Breast epithelium (tissue), 4 donors: ENCODE measurements at places on chromosomes 2 and 18. TPM values are rescaled to one million over a fixed set of nuclear protein-coding genes. Genes with fewer than 3 reads are reported as not detected.
A peak's percentile ranks its signal among the peaks of the same experiment; 100 is the strongest.

CPLX4 gene
- not detected for total RNA-seq

RETREG2 gene
- total RNA-seq: 66.3 TPM

LIPG gene
- 0.16 TPM for total RNA-seq

HRH4 gene
- not detected for total RNA-seq

RDH14 gene
- total RNA-seq: 31.8 TPM

IL36B gene
- not detected for total RNA-seq

- no peak for DNase-seq
Observed at GRCh38 chr2:60495041-60495625, 58.3 kb downstream of the BCL11A start.

GRCh38 chr2:178193823-178194599 lies at the start of gene OSBPL6:
TSS of gene OSBPL6 (plus strand) at chr2:178194512. CDS start at chr2:178306185, 111,673 bp downstream.
- DNase-seq: peak; percentile 55

GRCh38 chr18:36442717-36443116 lies 145.2 kb downstream of the FHOD3 start:
- no peak for DNase-seq

GRCh38 chr18:55264108-55264507 lies 304.8 kb upstream of the CCDC68 start:
- no peak for DNase-seq

DNA sequence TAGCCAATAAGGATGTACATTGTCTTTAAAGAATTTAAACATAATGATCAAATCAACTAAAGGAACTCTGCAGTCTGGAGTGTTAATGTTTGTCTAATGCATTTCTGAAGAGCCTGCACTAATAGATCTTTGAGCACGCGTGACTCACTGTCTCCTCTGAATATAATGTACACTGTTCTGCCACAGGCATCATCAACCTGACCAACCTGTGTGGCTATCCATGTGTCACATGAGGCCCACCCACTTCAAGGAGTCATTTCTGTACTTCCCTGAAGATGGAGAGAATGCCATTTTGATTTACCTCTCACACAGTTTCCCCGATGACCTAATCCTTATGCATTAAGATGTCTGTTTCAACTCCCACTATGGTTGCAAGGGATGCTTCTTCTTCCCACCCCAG lies 434.0 kb upstream of the SPHKAP start:
- DNase-seq: no peak

DNA sequence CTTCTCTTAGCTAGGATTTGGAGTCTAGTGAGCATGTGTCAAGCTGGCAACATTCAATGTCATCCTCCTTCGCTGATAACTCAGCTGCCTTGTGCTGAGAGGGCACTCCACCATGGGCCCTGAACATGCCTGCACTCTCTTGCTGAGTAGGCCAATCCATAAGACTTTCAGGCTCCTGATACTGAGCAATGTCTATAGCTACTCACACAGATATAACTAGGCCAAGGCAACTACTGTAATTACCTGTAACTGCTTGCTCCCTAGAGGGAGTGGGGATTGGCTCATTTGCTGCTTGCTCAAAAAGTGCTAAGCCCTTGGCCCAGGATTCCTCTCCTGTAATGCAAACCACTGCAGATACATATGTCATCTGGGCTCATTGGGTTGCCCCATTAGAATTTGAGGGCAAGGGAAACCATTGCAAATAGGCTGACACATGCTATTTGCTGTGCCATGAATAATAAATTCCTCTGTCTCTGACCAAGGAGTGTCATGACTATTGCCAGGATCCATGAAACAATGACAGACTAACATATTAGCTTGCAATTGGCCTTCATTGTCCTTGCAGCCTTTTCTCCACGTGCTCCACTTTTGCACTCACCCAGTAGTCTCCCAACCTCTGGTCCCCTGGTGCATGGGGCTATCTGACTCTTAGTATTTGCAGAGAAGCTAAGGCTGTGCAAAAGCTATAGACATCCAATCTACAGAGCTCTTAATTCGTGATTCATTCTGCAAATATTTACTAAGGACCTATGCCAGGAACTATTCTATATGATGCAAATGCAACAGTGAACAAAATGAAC lies 36.9 kb upstream of the BMPR2 start:
- DNase-seq: no peak

DNA sequence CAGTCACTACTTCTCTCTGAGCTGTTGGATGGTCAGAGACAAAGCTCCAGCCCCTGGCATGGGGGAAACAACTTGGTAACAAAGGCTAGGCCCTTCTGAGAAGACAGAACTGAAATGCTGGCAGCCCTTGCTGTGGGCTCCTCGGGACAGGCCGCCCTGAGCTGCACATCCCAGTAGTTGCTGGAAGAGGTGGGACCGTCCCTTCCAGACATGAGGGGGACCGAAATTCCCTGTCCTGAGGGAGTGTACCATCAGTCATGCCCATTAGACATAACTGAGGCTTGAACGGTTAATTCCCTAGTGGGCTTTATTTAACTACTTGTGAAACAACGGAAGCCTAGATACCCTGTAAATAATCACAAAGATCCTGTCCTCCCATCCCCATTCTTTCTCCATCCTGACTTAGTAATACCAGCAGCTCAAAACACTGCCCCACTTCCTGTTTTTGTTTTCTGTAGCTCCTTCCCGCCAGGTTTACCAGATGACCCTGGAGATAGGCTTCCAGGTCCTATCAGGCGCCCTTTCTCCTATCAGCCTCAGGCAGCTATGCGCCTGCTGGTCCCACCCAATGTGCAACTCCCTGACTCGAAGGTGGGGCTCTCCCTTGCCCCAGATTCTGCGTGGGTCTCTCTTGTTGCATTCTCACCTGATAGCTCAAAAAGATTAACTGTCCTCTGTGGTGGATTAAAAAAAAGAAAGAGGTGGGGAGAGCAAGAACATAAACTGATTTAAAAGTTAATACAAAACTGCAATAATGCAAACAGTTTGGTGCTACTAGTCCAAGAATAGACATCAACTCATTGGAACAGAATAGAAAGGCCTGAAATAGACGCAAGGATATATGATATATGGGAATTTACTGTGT lies 37.0 kb upstream of the NT5DC4 start:
- no peak for DNase-seq

DNA sequence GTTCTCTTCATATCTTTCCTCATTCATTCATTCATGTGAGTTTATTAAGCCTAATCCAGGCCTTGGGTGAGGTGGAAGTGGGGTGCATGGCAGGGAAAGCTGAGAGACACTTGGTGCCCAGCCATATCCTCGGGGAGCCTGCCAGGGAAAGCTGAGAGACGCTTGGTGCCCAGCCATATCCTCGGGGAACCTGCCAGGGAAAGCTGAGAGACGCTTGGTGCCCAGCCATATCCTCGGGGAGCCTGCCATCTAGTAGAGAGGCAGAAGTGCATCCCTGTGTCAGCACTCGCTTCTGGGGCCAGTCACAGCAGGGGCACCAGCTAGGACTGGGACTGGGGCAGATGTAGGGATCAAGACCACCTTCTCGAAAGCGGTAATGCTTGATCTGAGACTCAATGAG lies 39.4 kb downstream of the DDX18 start:
- DNase-seq: no peak

GRCh38 chr2:32553829-32554432 lies 73.9 kb upstream of the TTC27 start:
- DNase-seq: no peak

- DNase-seq: no peak
Observed at GRCh38 chr2:133561045-133561852, 7.0 kb downstream of the NCKAP5 start.

DNA sequence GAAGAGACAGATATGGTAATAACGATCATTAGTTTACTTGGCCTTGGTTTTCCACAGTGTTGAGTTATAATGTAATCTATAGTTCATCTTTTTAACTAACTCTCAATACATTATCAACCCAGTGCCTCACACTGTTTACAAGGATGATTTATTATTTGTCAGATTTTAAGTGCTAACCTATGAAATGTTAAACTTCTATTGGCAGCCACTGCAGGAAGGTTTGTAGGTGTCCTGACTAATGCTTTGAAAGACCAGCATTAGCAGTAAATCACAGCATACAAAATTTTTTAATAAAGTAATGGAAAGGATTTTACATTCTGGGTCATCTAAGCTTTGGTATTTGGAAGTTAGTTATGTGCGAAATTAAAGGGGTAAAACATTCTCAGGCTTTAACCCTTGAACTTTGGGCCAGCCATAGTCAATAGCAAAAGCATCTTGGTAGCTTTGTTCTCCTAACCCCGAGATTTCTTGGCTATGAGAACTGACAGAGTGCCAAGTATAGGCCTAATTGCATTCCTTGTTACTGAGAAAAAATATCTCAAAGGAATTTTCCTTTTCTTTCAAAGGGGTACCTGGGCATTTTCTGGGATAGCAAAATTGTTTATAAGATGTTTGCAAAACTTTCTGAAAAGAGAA lies 30.6 kb downstream of the SPATS2L start:
- DNase-seq: no peak

DNA sequence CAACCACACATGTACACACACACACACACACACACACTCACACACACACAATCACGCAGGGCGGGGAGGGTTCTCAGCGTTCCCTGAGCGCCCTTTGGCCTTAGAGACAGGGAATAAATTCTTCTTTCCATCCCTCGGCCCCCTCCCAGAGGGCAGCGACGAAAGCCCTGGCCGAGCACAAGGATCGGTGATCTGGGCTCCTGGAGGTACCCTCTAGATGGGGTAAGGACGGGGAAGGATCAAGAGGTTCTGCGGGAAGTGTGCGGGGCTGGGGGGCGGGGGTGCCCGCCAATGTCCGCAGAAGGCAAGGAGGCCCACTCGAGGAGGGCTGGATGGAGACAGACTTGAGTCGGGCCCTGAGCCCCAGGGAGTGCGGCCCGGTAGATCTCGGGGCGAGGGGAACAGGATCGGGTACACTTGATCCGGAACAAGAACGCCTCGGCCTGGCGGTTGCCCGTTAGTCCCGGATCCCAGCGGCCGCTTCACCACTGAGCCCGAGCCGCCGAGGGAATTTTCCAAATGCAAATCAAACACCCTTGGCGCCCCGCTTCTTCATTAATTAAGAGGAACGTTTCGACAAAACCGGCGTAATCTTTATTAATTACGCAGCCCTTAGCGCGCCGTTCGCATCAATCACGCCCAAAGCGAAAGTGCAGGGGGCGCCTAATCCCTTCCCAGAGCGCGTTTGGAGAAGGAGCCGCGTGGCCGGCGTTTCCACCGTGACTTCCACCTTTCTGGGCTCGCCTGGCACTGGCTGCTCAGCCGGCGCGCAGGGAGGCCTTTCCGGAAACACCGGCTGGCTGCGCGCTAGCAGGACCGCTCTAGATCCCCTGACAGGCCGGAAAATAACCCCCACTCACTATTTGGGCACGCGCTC lies 7.0 kb upstream of the PAX3 start:
- no peak for DNase-seq

GRCh38 chr18:59928201-59928600 lies 28.4 kb downstream of the PMAIP1 start:
- DNase-seq: no peak

DNA sequence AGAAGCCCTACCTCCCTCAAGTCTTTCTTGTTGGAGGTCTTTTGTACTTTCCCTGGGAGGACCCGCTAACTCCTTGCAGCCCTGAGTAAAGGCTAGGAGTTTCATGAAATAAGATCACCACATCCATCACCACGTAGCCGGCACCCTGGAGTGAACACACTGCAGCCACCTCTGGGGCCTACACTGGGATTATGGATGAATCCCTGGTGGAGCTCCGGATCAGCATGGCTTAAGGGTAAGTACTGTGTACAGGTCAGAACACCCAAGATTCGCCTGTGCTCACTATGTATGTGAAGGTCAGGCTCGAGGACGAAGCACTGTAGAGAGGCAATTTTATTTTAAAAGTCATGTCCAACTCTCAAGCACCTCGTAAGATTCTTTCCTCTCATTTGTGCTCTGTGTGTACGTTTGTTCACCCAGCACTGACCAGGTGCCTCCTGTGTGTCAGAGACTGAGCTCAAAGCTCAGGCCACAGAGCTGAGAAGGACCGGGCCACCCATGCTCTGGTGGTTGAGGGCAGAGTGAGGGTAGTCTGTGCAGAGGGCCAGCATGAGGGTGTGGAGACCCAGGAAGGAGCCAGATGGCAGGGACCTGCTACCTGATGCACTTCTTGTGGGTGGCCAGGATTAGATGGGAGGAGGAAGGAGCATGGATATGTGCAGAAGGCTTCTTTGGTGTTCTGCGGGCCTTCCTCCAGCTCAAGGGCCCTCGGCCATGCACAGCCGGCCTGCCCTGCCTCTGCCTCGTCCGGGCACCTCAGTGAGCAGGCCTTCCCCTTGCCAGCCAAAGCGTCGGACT lies 66.7 kb upstream of the TFCP2L1 start:
- no peak for DNase-seq

DNA sequence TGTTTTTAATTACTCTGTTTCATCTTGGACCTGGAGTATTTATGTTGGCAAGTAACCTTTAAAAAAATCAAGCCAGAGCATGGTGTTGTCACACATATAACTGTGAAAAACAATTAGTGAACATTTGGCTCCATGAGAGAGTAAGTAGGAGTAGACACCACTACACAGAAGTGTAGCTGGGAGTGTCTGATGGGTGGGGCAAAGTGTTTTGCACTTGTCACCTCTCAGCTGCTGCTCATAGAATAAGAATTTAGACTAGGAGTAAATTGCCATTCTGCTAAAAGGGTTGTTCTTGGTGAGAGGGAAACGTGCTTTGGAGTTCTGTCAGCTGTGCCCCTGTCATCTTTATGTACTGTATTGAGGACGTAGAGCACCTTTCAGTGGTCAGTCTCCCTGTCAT lies 114.5 kb downstream of the TTC27 start:
- DNase-seq: no peak

GRCh38 chr2:23556929-23557328 lies 171.9 kb downstream of the KLHL29 start:
- no peak for DNase-seq

DNA sequence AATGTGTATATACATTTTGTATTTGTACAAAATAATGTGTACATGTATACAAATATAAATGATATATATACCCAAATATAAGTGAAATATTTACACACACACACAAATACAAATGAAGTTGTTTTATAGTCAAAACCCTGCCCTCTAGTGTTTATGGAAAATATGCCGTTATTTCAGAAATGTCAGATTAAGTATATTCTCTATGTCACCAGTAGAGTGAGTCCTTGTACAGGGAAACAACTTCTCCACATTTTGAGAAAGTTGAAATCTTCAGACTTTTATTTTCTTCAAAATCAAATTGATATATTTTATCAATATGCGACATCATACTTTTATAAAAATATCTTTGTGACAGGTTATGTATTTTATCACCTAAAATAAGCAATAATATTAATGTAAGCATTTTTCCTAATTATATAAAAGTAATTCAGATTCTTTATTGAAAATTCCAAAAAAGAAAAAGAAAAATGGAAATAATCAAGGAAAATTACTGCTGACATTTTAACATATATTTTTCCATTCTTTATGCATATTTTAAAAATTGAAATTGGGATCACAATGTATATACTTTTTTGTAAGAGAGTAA lies 22.4 kb downstream of the ARL6IP6 start:
- DNase-seq: no peak

DNA sequence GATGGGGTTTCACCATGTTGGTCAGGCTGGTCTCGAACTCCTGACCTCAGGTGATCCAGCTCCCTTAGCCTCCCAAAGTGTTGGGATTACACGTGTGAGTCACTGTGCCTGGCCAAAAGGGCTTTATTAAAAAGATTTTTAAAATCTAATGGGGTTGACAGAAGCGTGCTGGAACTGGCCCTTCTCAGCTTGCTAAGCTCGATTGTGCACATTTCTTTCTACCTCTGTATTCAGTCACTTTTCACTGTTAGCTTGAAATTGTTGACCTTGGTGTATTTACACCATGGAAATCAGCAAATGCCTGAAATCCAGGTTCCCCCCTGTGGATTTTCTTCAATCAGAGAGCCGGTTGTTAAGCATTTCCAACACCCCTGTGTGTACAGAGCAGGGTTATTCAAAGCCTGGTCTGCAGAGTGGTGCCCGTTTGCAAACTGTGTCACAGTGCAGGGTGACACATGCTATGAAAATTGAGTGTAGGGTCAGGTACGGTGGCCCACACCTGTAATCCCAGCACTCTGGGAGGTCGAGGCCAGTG lies 140.2 kb downstream of the TGIF1 start:
- DNase-seq: no peak
